ENCODE measurements at places on chromosomes 4 and X.

DNA sequence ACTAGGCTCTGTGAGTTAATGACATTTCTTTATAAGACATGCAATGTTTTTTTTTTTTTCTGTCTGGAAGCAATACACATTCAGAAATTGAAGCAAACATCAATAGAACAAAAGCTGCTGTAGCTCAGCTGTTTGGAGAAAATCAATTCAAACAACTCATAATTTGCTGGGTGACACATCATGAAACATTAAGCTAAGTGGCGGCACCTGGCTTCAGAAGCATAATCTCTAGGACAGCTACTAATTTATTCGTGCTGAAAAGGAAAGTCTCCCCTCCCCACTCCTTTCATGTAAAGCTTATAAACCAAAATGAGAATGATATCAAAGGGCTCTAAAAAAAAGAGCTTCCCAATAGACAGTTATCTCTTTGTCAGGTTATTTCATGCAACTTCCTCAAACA is 73.9 kb downstream of the LUZP4 start:
- no peak for DNase-seq

DNA sequence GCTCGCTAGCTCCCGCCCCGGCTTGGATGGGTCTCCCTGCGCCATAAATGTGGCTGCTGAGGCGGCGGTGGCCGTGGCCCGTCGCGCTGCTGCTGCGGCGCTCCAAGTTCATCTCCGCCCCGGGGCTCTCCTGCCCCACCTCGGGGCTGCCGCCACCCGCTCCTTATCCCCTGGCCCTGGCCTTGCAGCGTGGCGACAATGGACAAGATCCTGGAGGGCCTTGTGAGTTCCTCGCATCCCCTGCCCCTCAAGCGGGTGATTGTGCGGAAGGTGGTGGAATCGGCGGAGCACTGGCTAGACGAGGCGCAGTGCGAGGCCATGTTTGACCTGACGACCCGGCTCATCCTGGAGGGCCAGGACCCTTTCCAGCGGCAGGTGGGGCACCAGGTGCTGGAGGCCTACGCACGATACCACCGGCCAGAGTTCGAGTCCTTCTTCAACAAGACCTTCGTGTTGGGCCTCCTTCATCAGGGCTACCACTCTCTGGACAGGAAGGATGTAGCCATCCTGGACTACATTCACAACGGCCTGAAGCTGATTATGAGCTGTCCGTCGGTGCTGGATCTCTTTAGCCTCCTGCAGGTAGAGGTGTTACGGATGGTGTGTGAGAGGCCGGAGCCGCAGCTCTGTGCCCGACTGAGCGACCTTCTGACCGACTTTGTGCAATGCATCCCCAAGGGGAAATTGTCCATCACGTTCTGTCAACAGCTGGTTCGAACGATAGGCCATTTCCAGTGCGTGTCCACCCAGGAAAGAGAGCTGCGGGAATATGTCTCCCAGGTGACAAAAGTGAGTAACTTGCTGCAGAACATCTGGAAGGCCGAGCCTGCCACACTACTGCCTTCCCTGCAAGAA is 763 bp downstream of the USP38 start:
- DNase-seq = no peak

GRCh38 chr4:173046818-173047217 is 121.8 kb upstream of the GALNT7 start:
- DNase-seq = no peak

GRCh38 chr4:179182741-179183140 is 1740.5 kb upstream of the AGA start:
- DNase-seq = no peak

DNA sequence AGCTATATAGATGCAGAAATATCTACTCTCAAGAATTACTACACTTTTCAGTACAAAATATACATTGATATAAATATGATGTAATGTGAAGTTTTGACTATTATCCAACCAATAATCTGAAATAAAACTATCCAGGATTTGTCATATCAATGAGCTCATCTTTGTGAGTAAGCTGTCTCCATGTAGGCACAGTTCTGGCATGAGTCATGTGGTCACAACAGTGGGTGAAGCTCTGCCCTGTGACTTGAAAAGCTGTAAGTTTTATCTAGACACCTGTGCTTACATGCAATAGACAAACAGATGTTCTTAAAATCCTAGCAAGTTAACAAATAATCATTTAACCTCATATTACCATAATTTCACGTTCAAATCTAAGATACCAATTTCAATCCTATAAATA is 192.7 kb downstream of the GABRG1 start:
- DNase-seq = no peak

- peak; percentile 86 for DNase-seq
Measured at GRCh38 chrX:48702032-48702431, 5.5 kb downstream of the SUV39H1 start.

DNA sequence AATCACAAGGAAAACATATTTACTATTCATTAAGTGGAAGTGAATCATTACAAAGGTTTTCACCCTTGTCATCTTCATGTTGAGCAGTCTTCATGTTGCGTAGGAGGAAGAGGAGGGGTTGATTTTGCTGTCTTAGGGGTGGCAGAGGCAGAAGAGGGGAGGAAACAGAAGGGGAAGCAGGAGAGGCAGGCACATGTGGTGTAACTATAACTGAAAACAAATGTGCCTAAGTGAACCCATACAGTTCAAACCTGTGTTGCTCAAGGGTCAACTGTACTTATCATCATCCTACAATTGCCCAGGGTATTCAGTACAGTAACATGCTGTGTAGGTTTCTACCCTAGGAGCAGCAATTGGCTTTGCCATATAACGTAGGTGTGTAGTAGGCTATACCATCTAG is 47.2 kb downstream of the SYNPO2 start:
- no peak for DNase-seq

DNA sequence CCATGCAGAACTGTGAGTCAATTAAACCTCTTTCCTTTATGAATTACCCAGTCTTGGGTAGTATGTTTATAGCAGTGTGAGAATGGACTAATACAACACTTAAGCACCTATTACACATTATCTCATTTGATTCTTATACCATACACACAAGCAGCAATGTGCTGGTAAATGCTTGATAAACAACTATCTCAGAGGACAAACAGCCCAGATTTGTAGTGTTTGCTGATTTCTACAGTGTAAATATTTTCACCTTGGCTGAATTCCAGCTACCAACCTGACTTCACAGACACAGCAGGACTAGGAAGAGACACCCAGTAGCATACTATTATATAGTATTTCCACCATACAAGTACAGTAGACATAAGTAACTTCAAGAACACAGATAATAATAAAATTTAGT is 406.5 kb upstream of the CNKSR2 start:
- DNase-seq = no peak

DNA sequence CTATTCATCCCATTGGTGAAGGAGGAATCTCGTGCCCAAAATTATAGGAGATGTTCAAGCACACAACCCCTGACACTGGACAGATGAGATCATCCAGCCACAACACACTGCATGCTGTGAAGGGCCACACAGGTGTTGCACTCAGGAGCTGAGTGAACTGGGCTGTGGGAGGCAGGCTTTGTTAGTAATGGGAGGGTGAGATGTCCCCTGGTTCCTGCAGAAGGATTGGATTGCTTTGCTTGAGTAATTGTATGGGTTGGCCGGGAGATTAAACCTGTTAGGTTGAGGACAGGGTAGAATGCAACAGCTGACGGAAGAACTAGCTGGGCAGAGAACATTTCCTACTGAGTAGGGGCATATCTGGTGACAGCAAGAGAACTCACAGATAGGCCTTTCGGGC is 152.2 kb downstream of the TACR3 start:
- no peak for DNase-seq

Measured in CMK (cell line).